ENCODE measurements at places on chromosomes 13 and 19.

DNA sequence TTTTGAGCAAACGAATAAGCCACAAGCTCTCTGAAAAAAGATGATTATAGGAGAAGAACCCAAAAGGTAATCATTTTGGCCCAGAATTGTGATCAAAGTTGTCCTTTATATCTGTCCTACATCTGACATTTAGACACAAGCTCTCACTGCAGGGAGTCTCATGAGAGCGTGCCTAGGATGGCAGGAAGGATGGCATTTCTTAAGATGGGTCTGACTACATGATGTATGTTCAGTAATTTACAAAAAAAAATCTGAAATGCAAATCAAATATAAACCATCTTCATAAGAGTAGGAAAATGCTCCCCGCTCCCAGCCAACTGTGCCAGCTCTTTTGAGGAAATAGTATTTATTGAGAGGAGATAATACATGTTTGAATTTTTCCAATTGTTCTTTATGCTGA lies 81.0 kb upstream of the MBNL2 start:
- no peak for DNase-seq

- DNase-seq, result no peak
Observed at GRCh38 chr13:85651440-85651839, 147.8 kb downstream of the SLITRK6 start.

GRCh38 chr19:3950871-3951861 lies 18.3 kb downstream of the NMRK2 start:
- DNase-seq, result no peak

GRCh38 chr13:94112227-94112626 lies 367.3 kb downstream of the DCT start:
- no peak for DNase-seq

GRCh38 chr19:656751-657559 lies 6.1 kb downstream of the RNF126 start:
- DNase-seq, result no peak

- DNase-seq, result no peak
Observed at GRCh38 chr19:41334793-41335192, 18.9 kb downstream of the TGFB1 start.

DNA sequence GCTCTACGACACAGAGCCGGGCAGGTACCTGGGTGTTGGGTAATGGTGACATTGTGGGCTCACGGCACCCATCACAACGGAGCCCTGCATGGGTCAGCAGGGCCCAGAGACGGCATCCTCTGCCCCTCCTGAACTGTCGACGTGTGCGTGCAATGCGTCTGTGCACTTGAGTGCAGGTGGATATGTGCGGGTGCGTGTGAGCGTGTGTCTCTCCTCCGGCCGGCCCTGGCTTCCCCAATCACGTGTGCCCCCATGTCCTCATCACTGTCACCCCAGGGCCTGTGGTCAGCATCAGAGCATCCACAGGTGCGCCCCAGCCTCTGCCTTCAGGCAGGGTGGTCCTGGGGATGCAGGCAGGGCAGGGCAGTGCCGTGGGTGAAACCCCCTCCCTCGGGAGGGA lies 37.2 kb upstream of the TPM4 start:
- DNase-seq, result no peak

DNA sequence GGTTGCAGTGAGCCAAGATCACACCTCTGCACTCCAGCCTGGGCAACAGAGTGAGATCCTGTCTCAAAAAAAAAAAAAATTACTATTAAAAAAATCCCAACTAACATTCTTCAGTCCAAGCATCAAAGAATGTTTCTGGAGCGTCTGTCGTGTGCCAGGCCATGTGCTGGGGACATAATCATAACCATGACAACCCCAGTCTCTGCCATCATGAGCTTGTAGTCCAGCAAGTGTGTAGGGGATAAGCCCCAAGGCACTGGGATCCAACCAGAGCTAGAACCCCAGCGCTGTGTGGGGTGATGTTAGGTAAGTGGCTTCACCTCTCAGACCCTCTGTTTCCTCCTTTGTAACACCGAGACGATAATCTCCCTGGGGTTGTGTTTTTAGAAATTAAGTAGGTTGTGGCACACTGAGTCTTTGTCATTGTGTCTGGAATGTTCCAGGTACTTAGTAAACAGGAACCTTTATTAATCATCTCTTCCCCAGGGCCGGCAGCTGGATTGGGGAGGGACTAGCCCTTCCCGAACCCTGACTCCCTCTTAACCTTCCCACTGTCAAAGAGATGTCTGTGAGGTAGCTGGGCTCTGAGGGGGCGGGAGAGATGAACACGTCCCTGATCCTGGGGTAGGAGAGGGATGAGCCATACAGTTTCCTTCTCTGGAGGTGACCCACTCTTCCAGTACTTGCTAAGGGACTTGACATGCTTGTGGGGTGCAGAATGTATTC lies 5.2 kb downstream of the ITPKC start:
- DNase-seq, result no peak

DNA sequence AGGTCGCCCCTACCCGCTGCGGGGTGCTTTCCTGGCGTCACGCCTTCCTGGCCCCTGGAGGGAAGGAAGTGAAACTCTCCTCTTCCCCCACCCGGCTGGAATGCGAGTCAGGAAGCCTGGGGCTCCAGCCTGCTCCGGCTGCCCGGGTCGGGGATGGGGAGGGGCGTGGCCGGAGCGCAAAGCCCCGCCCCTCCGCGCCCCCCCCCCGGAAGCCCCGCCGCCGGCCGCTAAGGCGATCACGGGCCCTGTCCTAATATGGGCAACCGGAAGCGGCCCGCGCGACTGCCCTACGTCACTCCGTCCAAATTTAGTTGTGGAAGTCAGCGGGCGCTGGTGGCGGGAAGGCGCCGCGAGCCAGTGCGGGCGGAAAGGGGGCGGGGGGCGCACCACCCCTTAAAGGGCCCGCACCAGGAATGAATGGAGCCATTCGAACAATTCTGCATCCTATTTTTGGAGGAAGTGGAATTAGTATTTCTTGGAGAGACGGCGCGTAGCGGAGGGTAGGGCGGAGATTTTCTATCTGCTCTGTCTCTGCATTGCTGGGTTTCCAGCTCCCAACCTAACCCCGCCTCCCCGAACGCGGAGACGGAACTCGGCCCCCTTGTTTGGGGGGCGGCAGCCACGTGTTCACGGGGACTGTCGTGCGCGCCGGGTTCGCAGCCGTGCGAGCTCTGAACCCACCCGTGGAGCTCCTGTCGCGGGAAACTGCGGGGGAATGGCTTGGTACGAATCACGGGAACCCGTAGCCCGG lies 1.6 kb downstream of the IER2 start:
- peak; percentile 94 for DNase-seq

Measured in activated CD4-positive, alpha-beta T cell treated with anti-CD3 and anti-CD28 coated beads, Interleukin-2, amount 50 U/mL, for 1 hour (primary cell).